ENCODE measurements at places on chromosomes 3 and 15.
A peak's percentile ranks its signal among the peaks of the same experiment; 100 is the strongest.

DNA sequence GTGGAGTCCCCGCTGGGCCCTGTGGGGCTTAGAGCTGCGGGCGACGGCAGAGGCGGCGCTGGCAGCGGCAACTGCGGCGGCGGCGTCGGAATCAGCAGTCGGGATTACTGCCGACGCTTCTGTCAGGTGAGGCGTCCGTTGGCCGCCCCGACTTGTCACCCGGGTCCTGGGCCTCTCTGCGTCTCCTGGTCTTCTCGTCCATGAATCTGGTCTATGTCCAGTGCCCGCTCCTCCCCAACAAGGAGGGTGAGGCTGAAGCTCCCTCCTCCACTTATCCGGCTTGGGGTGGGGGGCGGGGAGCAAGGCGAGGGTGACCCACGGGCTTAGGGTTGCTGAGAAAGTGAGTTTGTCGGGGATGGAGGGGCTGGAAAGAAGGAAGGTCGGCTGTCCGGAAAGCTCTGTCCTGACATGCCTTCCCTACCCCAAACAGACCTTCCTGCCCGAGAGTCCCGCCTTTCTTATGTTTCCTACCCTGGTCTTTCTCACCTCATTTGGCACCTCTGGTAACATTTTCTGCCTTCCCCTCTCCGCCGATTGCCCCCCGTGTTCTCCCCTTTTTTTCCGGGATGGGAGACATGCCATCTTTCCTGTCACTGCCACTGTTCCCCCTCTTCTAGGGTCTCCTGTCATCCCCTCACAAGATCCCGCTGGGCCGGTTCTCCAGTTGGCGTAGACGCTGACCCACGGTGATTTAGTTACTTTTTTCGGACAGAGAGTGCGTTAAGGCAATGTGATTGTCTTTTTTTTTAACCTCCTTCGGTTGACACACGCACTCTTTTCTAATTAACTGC lies 520 bp downstream of the ZNF654 start:
- DNase-seq: peak; percentile 54

DNA sequence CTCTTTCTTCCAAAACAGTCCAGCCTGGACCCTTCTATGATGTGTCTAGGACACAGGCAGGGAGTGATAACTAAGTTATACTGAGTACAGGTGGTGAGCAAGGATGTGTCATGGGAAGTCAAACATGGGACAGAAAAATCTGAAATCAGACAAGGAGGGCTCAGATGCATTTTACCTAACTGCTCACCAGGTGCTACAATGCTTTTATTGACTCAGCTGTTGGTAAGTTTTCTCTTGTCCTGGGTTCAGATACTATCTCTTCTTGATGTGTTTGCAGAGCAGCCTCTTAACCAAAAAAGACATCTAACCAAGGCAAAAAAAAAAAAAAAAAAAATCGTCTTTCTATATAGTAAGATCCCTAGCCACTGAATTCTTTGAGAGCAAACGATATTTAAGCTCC lies 378.6 kb downstream of the VPS13C start:
- DNase-seq: no peak

DNA sequence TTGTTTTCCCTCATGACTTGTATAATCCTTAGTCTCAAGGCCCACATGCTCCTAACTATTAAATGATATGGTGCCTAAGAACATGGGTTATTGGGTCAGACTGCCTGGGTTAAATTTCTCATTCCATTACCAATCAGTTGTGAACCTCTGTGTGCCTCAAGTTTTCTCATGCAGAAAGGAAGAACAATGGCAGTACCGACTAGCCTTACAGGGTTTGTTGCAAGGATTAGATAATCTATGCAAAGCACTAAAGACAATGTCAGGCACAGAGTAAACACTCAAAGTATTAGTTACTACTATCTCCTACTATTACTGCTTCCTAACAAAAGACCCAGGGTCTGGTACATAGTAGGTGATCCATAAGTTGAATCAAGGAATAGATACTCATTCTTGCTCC lies 12.2 kb downstream of the ADPGK start:
- DNase-seq: peak; percentile 56

GRCh38 chr3:138987181-138987580 lies 18.9 kb downstream of the PRR23A start:
- DNase-seq: no peak

DNA sequence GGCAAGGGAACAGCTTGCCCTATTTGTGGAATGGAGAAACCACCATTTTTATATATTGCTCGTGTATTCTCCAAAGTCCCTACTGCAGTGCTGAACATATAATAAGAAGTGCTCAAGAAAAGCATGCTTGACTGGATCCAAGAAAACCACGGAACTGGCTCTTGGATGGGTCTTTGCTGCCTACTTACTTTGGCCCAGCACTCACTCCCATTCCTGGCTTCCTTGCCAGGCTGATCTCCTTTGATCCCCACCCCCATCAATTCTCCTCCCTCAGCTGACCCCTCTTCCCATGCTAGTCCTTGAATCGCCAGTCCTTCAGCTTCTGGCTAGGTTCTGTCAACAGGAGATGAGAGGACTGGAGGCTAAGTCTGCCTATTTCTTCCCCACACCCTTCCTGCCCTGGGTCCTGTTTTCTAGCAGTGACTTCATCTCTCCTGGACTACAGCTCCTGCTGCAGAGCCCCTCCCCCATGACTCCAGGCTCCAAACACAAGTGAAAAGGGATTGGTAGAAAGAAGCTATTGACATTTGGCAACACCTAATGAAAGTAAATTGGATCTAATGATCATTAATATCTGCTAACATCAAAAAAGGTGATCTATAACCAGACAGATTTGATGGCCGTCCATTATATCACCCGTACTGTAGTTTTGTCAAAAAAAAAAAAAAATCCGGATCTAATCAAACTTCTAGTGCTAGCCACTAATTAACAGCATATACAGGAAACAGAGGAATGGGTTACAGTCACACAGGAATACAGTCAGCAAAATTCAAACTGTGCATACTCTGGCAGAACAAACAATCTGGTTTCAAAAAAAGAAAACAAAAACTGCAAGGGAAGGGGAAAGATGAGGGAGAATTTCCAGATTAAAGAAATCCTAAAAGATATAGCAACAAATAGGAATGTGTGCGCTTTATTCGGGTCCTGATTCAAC lies 7.8 kb downstream of the FAM240A start:
- peak; percentile 79 for DNase-seq

GRCh38 chr3:11689749-11690148 lies 46.0 kb upstream of the VGLL4 start:
- no peak for DNase-seq

DNA sequence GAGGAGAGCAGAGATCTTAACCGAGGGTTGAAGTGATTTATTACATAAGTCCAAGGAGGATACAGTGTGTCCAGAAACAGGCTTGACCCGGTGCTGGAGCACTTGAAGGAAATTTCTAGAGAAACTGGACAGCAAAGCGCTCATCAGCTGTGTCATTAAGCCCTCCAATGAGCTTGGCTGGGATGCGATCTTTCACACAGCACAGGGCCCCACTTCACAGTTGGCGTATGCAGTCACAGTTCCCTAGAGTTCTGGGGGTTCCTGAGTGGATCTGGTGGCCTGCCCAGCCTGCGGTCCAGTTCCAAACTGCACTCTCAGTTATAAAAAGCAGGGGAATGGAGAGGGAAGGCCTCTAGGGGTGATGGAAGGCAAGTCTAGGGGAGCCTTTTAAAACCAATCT lies 13.6 kb downstream of the ST8SIA2 start:
- no peak for DNase-seq

- DNase-seq: no peak
These were observed 466.0 kb upstream of the NR2F2 start for GRCh38 chr15:95864467-95864886.

- peak; percentile 100 for DNase-seq
These were observed 345 bp upstream of the CDV3 start for GRCh38 chr3:133573054-133573628.

GRCh38 chr3:181075098-181075497 lies 85.6 kb upstream of the DNAJC19 start:
- peak; percentile 75 for DNase-seq

DNA sequence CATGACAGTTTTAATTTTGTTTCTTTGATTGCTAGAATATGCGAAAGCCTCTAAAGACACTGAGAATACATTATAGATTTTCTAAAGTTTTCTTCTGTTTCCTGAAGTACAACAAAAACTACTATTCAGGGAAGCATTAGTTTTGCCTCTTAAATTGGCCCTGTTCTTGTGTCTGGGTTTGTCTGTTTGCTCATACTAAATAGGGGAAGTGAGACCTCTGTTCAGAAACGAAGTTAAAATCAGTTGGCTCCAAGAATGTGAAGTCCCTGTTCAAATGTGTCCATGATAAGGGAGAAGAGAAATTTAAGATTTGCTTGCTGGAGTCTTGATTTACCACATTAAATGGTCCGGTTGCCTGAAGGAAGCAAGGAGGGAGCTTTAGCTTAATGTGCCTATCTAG lies 327.3 kb upstream of the GBE1 start:
- DNase-seq: no peak

- no peak for DNase-seq
These were observed 157.9 kb downstream of the RAP2B start for GRCh38 chr3:153319705-153320554.

DNA sequence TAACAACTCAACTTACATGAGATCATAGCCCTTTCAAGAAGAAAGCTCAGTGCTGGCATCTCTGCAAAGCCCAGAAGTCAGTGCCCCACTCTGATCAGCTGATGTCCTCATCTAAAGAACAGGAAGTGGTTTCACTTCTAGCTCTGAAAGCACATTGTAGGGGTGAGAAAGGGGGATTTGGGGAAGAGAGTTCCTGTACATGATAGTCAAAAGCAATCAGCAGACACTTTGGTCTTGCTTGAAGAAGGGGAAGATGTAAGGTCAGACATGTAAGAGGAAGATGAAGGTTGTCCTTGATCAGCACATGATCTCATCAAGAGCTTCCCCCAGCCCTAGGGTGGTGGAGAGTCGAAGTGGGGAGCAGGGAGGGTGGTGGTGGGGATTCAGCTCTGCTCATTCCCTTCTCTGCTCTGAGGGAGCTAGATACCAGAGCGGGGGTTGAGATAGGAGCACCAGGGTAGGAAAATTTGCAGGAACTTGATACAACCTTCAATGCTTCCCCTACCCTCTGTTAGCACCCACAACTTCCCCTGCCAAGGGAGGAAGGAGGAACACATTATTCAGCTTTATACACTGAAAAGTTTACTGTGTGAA lies 76.4 kb upstream of the ETV5 start:
- DNase-seq: no peak

DNA sequence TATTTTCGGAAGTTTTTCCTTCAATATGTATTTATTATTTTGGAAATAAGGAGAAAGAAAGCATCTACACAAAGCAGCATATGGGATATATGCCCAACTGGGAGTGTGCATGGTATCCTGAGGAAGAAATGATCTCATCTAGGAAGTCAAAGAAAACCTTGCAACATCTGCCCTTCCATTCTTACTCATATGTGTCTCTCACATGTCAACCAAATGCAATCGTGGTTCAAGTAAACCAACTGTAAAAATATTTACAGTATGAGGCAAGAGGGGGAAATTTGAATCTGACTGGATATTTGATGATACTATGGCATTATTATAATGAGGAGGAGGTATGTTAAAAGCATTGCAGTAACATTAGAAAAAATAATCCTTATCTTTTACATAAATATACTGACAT lies 3.2 kb upstream of the SCG3 start:
- no peak for DNase-seq

- no peak for DNase-seq
These were observed 44.1 kb upstream of the ARL6 start for GRCh38 chr3:97720417-97720816.

DNA sequence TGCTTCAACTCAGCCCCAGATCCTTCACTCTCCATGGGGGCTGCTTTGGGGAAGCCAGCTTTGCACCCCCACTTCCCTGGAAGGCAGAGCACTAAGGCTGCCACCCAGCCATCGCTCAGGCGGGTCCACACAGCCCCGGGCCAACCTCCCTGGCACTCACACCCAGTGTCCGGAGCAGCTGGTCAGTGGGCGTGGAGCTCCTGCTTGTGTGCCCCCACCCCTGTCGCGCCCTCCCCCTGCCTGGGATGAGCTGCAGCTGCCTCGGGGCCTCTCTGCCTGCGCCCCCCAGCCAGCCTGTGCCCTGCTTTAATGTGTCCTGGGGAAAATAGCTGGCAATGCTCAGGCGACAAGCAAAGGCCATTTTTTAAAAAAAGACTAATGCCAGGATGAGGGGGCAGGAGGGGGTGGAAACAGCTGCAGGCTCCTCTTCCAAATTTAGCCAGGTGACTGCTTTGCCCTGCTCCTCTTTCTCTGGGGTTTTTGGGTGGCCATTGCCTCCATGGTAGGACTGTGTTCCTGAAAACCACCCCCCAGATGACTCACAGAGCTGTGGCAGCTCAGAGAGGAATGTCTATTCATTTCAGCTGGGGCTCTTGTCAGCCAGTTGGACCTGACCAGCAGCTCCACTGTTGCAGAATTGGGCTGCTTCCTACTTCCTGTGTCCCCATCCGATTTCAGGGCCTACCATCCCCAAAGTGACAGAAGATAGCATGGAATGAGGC lies 65.0 kb downstream of the CEMIP start:
- DNase-seq: peak; percentile 50

- peak; percentile 19 for DNase-seq
These were observed 58.5 kb downstream of the DUT start for GRCh38 chr15:48389691-48390143.

DNA sequence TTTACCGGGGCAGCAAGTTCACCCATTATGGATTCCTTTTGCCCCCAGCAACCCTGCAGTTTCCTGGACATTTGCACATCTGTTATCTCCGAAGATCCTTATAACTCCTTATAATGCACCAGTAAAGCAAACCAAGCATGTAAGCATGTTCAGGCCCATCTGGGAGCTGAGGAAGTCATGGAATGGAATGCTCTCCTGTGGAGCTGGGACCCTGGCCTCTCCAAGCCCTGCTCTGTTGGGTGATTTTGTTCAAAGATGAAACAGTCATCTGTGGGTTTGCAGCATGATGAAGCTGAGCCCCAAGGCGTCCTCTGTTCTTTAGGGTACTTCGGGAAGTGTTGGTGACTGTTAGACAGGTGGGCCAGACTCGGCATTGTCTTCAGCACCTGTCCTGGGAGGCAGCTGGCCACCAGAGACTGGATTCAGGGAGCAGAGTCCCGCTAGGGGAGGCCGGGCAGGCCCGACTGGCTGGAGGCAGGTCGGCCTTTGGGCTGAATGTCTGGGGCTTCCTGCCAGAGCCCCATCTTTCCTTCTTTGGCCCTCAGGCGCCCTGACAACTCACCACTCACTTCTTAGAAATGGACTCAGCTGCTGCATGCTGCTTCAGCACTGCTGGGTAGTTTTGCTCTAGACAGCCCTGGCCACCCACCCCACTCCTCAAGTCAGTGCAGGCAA lies 3.9 kb downstream of the DNAH1 start:
- DNase-seq: no peak
